ENCODE measurements at places on chromosomes 11 and 22.

- DNase-seq, result no peak
Measured at GRCh38 chr11:71407356-71407755, 40.8 kb downstream of the DHCR7 start.

DNA sequence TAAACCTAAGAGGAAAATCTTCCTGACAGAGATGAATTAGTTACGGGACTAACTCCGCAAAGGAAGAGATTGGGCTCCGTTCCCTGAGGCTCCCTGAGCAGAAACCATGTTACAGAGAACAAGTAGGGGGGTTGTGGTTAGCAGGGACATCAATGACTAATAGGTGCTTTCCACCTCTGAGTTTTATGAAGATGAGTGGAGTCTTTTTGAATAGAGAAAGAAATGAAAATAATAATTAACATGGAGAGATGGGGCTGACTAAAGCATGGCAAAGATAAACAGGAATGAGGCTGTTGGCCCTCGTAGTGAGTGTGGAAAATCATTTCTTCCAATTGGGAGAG, 47.5 kb upstream of the PICALM start:
- peak; percentile 6 for DNase-seq

DNA sequence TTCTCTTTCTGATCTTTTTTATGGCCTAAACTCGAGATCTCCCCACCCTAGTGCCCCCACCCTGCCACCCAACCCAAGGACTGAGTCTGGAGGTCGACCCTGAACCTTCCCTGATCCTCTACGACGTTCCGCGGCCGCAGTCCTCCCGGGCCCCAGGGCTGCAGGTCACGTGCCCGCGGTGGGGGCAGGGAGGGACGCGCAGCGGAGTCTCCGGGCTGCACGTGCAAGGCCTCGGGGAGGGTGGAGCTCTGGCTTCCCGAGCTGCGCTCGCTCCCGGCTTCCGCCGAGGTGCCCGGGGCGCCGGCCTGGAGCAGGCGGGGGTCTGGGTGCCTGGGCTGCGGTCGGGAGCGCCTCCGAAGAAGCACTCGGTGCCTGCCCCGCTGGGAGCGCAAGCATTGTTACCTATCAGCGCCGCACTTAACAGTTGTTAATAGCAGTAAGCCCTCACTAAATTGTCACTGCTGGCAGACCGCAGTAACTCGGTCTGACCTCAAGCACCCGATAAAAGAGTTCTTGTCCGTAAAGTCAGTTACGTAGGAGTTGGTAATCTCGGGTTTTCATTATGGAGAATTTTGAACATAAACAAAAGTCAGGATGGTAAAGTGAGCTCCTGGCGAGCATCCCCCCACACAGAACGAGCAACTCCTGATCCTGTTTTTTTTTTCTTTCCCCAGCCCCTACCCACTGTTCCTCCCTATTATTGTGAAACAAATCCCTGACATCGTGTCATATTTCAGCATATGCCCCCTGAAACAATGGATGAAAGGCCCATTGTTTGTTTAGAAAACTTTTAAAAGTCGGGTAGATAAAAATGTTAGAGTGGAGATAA, 69.7 kb upstream of the EP300 start:
- peak; percentile 67 for DNase-seq

- no peak for DNase-seq
Measured at GRCh38 chr22:16866167-16866566, 41.0 kb upstream of the XKR3 start.

GRCh38 chr11:47495011-47495855, 46.3 kb upstream of the RAPSN start:
- DNase-seq, result no peak

DNA sequence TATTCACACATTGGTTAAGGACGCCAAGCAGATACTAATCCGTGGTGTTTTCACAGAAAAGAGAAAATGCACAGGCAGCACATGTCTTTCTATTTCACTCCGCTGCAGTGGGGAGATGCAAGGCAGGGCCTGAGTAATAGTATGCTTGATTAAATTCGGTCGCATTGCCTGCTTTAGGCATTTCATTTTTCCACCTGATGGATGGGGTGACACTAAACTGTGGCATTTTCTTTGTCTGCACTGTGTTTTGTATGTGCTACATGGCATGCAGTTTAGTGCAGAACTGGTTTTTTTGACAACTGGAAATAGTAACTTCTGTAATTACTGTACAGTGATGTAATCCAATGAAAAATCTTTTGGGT, 94.9 kb downstream of the SLC17A6 start:
- DNase-seq, result no peak

- no peak for DNase-seq
Measured at GRCh38 chr11:7574491-7575130, 60.8 kb downstream of the PPFIBP2 start.

DNA sequence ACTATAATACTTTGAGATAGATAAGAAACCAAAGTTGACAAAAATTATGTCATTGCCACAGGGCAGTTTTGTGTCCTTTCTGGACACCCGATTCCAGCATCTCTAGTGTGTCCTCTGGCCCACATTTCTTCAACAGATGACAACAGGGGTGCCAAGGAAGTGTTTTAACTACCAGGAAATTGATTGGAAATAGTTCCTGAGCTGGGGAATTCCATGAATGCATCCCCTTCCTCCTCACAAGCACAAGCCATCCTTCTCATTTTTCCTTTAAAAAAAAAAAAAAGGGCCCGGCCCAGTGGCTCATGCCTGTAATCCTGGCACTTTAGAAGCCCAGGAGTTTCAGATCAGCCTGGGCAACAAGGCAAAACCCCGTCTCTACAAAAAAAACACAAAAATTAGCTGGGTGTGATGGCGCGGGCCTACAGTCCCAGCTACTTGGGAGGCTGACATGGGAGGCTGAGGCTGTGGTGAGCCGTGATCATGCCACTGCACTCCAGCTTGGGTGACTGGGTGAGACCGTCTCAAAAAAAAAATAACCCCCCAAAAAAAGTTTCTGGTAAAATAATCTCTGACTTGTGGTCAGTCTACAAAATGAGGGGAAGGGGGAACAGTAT, 797 bp upstream of the B3GAT3 start:
- no peak for DNase-seq

Measured in stimulated activated CD4-positive, alpha-beta T cell treated with anti-CD3 and anti-CD28 coated beads, Interleukin-1b, Interleukin-23, amount 100 ng/mL, for 4 hours (primary cell).